ENCODE measurements at places on chromosomes 7 and 10.

DNA sequence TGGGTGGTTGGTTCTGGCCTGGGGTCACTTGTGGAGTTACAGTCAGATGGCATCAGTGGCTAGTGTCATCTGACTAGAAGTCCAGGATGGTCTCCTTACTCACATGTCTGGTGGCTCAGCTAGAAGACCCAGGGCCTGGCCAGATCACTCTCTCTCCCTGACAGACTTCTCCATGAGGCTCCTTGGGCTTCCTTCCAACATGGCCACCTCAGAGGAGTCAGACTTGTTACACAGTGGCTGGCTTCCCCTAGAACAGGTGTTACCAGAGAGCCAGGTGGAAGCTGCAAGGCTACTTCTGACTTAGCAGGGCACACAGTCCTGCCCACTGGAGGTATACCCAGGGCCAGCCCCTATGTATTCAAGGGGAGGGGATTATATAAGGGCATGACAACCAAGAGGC lies 44.2 kb upstream of the MYL10 start:
- DNase-seq = no peak

GRCh38 chr7:47743965-47744591 lies 162.2 kb upstream of the TNS3 start:
- no peak for DNase-seq

DNA sequence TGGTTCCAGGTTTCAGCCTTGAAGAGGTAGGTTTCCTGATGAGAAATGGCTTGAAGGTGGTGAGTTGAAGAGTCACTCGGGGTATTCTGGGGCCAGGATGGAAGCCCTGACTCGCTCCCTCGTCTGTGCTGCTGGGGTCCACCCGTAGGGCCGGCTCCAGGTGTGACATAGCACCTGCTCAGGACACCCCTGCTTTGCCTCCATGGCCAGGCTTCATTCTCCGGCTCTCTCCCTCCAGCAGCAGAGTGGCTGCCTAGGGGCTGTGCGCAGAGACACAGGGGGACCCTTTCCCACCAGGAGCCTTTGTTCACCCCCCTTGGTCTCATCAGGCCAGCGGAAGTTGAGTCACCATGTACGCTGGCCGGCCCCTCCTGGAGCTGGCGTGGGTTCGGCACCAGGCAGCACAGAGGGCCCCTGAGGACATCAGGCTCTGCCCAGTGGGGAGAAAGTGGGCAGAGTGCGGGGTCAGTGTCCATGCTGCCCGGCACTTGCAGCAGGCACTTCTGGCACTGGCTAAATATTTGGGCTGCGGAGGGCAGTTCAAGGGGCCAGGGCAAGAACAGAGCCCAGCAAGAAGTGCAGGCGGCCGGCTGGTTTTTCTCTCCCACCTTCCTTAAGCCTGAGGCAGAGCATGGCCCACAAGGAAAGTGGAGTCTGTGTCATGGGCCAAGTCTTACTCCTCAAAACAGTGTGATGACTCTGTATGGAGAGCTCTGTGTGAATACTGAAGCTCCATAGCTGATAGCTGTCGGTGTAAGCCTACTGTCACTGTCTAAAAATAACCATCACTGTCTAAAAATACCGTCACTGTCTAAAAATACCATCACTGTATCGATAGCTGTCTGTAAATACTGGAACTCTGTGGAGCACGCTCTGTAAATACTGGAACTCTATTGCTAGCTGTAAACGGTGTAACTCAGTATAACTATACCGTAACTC lies 3.7 kb upstream of the PRKAR1B start:
- no peak for DNase-seq

DNA sequence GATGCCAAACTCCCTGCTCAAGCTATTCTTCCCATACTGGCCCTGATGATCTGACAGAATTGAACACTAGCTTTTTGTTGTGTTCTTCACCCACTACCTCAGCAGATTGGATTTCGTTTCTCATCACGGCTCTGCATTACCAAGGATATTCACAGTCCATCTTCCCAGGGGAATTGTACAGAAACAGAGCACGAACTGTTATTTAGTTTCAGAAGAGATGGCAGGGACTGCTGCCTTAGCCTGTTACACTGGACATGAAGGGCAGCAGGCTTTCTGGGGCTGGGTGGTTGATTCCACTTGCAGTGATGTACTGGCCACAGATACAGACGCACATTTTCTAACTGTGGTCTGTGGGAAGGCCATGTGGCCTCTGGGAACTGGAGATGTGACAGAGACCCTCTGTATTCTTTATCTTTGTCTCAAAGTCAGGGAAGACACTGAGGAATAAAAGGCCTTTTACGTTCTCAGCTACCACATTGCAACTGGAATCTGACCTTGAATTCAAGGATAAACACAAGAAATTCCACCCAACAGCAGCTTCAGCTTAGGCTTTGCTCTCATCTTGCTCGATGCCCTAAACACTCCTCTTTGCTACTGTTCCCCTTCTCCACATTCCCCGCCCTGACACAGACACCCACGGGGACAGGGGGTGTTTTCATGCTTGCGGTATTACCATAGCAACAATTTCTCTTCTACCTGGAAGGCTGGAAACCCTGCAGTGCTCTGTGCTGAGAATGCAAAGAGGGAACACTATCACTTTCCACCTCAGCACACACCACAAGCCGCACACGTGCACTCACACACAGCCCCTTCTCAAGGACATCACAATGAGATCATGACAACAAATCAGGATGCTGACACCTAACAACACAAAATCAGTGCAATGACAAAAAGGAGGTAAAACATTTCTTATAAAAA lies 81.7 kb downstream of the RNF216 start:
- peak; percentile 83 for DNase-seq

DNA sequence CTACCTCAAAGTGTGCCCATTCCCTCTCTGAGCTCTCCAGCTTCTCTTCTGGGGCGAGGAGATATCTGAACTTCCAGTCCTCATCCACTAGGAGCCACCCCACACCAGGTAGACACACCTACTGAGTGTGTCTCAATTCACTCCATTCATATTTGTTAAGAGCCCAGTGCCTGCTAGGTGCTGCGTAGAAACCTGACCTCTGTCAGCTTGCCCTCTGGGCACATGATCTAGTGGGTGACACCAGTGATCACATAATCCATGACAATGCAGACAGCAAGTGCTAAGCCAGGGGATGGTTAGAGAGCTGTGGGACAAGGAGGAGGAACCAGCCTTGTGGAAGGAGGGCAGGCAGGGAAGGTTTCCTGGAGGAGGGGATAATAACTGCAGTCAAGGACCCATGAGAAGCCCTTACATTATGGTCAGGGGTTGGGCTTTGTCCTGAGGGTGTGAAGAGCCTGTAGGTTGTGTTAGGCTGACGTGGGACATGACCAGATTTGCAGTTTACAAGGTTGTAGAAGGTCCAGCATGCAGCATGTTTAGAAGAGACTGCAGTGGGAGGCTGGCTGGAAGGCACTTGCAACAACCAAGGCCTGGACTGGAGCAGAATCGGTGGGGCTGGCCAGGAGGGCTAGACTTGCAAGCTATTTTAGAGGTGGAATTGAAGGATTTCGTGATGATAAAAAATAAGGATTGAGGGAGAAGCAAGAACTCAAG lies 81.8 kb downstream of the COL13A1 start:
- DNase-seq = no peak

- DNase-seq = no peak
These were observed 271.0 kb upstream of the COBL start for GRCh38 chr7:51587604-51588003.

- no peak for DNase-seq
These were observed 3.7 kb downstream of the TMEM140 start for GRCh38 chr7:135151533-135151932.

- no peak for DNase-seq
These were observed 286.1 kb upstream of the NPSR1 start for GRCh38 chr7:34371922-34372321.

DNA sequence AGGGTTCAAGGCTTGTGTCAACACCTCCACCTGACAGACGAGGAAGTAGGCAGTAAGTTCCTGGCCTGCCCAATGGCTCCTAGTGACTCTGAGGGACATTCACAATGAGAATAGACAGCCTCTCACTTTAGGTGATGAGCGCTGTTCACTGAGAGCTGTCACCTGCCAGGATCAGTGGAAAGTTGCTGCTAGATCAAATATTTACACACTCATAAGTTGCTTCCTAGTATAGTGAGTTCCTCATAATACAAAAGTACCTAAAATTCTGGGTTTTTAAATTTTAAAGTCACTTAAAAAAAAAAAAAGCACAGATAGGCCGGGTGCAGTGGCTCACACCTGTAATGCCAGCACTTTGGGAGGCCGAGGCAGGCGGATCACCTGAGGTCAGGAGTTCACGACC lies 320.8 kb downstream of the PRPF18 start:
- DNase-seq = no peak

- no peak for DNase-seq
These were observed 756.4 kb upstream of the MBL2 start for GRCh38 chr10:53528974-53529373.

- DNase-seq = no peak
These were observed 13.7 kb downstream of the MMP21 start for GRCh38 chr10:125761961-125762360.

DNA sequence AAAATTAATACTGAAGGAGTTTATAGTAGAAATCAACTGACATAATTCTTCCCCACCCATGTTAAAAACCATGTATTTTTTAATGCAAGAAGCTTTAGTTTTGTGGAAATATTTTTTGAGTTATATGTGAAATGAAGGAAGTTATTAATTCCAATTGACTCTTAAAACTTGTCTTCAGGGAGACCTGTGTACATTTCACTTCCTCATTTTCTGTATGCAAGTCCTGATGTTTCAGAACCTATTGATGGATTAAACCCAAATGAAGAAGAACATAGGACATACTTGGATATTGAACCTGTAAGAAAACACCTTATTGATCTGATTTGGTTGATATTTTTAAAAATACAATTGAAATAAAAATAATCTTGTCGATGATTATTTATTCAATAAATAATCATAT lies 33.3 kb downstream of the CD36 start:
- DNase-seq = no peak

DNA sequence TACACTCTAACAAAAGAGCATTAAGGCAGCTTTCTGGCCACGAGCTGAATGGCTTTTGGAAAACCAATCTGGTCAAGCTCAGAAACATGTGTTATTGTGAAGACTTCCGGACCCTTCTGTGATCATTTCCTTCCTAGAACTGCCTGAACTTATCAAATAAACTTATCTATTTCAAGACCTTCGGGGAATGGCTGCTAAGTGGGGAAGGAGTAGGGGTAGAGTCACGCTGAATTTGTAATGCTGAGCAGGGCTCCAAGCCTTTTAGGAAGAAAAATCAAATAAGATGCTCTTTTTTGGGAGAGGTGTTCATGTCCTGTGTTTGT lies 56.6 kb downstream of the PAPSS2 start:
- no peak for DNase-seq

GRCh38 chr7:150958062-150958552 lies 20.0 kb downstream of the KCNH2 start:
- DNase-seq = no peak

DNA sequence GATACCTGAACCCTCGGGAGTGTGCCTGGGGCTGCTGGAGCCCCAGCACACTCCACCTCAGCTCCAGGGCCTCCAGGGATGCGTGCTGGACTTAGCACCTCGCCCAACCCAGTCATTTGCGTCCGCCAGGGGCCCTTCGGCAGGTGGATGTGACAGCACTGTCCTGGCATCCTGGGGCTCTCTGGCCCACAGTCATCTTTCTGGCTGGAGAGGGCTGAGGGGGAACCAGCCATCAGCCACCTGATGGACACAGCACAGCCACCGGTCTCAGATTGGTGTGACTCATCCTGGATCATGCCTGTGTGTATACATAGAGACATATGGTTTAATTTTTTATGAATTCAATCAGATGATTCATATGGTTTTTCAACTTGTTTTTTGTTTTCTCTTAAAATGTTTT lies 11.1 kb downstream of the ZNF775 start:
- no peak for DNase-seq

GRCh38 chr7:146948703-146949102 lies 832.1 kb downstream of the CNTNAP2 start:
- DNase-seq = no peak

- no peak for DNase-seq
These were observed 55.6 kb upstream of the PNLIP start for GRCh38 chr10:116490028-116490662.

DNA sequence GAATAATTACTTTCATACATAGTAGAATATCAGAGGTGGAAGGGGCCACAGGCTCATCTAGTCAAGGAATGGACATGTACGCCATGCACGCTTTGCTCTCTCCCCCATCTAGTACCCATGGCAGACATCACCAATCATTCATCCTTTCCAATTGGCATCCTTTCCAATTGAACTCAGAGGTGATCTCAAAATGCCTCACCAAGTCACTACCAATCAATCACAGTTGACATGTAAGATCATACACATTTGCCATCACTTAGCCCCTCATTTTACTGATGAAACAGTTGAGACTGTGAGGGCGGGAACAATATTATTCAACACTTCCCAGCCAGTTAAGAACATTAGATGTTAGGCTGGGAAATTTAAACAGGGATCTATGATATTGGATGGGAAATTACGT lies 308.4 kb downstream of the FGFR2 start:
- DNase-seq = no peak

- DNase-seq = no peak
These were observed 91.1 kb downstream of the OR13A1 start for GRCh38 chr10:45224219-45224841.

- DNase-seq = no peak
These were observed 906.8 kb downstream of the CNTNAP2 start for GRCh38 chr7:147023440-147023839.

DNA sequence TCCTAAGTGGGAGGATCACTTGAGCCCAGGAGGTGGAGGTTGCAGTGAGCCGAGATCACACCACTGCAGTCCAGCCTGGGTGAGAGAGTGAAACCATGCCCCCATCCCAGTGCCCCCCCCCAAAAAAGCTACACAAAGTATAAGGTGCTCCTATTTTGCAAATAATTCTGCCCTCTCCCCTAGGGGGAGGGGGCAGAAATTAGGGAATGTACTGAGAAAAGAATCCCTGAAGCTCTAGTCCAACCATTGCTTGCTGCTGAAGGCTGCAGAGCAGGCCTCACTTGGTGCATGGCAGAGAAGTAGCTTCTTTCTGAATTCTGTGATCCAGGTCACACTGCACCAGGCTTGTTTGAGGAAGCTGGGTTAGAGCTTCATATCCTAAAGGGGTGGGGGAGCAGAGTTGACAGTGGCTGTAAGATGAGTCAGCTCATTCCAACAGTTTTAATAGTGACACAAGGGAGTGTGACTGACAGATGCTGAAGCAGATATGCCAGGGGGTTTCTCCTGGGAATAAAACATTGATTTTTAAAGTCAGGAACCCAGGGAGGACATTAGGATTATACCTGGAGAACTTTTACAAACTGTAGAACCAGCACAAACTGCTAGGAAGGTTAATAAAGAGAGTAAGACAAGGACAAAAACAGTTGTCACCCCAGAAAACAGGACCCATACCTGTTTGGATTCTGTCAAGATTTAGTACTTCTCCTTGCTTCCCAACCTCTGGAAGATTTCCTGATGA lies 32.8 kb upstream of the STRIP2 start:
- DNase-seq = no peak

Measured in NCI-H2107 (cell line).